Foreskin keratinocyte (primary cell): ENCODE measurements at places on chromosomes 13 and 19. TPM values are rescaled to one million over a fixed set of nuclear protein-coding genes. Genes with fewer than 3 reads are reported as not detected.

GRCh38 chr19:33702606-33703437, 81.1 kb downstream of the CHST8 start:
- no peak for DNase-seq

GRCh38 chr19:30064348-30064699, 122.3 kb downstream of the URI1 start:
- DNase-seq, result no peak

DNA sequence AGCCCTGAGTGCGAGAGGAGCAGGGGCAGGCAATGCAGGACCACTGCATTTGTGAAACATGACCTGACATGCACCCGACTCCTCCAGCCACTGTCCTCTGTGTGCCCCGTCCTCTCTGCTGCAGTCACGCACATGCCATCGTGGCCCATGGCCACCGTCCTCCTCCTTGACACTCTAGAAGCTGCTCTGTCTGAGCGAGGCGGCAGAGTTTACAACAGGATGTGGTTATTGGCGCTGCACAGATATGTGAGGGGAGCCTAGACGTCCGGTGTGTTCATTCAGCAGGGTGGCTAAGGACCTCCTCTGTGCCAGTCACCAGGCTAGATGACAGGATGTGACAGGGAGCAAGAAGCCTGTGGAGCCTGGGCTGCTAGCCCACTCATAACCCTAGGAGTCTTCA, 277.8 kb downstream of the FOXO1 start:
- DNase-seq, result no peak

GRCh38 chr19:48596679-48597465, 9.7 kb upstream of the SPACA4 start:
- DNase-seq, result no peak

Gene APOC1
- total RNA-seq, result 6.6 and 7.2 TPM in 2 replicates

Gene TYROBP
- total RNA-seq, result not detected in 2 replicates

Gene GNA15
- total RNA-seq, result 114 and 130 TPM in 2 replicates

- no peak for DNase-seq
Measured at GRCh38 chr19:20247016-20247683, 80.1 kb downstream of the ZNF486 start.

DNA sequence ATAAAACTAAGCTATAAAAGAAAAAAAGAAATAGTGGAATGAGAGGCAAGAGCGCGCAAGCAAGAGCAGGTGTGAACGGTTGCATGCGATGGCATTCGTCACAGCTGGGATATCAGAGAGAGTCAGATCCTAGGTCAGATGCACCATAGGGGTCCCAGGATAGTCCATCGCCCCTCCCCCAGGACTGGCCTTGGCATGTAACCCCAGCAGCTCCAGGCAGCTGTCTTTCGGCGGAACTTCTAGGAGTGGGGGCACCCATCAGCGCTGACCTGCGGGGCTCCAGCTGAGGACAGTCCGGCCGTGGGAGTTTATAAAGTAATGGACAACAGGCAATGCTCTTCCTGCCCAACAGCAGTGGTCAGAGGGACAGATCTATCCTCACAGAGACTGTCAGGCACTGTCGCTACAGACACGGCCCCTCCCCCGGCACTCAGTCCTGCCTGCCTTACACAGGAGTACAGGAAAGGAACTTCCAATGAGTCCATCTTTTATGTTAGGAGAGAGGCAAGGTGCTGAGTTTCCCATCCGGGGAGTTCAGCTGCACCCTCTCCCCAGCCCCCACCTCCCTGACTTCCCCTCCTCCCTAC, 1.4 kb downstream of the SIAH3 start:
- DNase-seq, result no peak

DNA sequence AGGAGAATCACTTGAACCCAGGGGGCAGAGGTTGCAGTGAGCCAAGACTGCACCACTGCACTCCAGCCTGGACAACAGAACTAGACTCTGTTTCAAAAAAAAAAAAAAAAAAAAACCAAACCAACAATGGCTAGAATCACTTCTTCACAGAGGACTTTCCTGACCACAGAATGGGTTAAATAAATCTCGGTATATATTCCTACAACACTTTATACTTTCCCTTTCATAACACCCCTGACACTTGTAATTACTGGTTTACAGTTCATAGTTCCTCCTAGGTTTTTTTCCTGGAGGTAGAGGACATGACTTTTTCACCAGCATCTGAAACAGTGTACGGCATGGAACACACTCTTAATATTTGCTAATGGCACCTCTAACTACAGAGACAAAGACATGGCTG, 31.4 kb downstream of the ZDHHC20 start:
- no peak for DNase-seq

Gene RGL3
- not detected in 2 replicates for total RNA-seq

Gene COMP
- total RNA-seq, result not detected in 2 replicates
